K562 (cell line): ENCODE measurements at places on chromosomes 4 and X.

GRCh38 chrX:67328476-67328875 lies 215.3 kb upstream of the AR start:
- no peak for DNase-seq

GRCh38 chrX:47170861-47171692 lies 22.6 kb upstream of the UBA1 start:
- no peak for DNase-seq

GRCh38 chrX:139093201-139093600 lies 381.7 kb upstream of the FGF13 start:
- DNase-seq = no peak

DNA sequence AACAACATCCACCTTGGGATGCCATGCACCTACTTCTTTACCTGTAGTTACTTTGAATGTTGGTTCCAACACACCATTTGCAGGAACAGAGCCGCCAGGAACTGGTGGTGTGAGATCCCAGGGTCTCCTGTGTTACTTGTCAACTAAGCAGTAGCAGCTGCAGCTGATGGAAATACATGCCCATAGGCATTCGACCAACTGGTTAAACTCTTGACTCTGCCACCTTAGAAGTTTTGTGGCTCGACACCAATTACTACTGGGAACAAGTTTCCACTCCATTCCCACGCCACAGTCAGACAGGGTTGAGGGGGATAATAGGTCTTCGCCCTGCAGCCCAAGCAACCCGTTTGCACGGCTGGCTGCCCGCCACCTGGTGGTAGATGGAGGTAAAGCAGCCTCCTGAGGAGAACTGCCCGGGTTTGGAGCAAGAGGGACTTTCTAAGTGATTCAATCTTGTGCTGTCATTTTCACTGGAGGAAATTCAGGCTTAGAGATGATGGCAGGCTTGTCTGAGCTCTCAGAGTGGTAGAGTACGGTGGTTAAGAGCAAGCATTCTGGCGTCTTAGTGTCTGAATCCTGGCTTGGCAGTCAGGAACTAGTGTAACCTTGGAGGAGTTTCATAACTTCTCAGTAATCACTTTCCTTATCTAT lies 119.1 kb upstream of the TRIM2 start:
- DNase-seq = peak; percentile 71

GRCh38 chrX:68511255-68511654 lies 12.4 kb downstream of the YIPF6 start:
- peak; percentile 29 for DNase-seq

- DNase-seq = no peak
Observed at GRCh38 chr4:140331245-140331644, 42.2 kb upstream of the SCOC start.

GRCh38 chr4:75497133-75497532 lies 17.1 kb downstream of the RCHY1 start:
- no peak for DNase-seq

- no peak for DNase-seq
Observed at GRCh38 chrX:150236327-150236726, 126.8 kb upstream of the MAMLD1 start.

DNA sequence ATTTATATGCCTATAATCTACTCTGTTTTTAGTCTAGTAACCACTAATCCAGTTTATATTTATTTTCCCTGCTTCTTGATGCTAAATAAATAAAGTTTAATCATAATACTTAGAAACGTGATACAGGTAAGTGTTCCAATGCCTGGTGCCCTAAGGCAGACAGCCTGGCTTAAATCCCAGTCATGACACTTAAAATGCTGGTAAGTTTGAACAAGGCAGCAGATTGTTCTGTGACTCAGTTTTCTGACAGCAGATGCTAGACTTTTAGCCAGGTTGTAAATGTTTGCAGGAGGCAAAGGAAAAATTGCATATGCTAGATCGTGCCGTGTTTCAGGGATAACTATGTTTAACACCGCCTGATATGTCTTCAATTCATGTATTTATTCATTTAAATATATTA lies 2661.6 kb downstream of the PCDH7 start:
- no peak for DNase-seq

GRCh38 chr4:60657041-60657440 lies 543.1 kb upstream of the ADGRL3 start:
- no peak for DNase-seq

DNA sequence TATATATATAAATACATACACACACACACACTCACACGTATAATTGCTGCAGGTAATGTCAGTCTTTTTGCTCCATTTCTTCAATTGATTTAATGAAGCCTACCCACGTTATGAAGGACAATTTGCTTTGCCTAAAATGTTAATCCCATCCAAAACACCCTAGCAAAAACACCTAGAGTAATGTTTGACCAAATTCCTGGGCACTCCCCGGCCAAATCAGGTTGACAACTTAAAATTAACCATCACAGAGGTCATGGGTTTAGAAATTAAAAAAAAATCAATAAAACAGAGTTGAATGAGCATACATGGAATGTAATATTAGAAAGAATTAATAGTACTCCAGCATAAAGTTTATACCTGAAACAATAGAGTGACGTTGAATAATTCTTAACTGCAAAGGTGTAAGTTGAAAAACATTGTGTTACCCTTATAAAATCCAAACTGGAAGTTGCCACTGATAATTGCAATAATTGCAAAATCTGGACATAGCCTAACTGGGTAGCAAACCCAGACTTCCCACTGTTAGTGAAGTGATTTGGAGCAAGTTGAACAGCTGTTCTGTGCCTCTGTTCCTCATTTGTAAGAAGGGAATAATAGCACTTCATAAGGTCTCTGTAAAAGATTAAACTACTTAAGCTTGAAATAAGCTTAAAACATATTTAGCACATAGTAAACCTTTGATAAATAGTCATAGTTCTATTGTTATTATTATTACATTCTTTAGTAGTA lies 2120.5 kb downstream of the PCDH7 start:
- DNase-seq = no peak
